ENCODE measurements at places on chromosomes 3 and 15.

DNA sequence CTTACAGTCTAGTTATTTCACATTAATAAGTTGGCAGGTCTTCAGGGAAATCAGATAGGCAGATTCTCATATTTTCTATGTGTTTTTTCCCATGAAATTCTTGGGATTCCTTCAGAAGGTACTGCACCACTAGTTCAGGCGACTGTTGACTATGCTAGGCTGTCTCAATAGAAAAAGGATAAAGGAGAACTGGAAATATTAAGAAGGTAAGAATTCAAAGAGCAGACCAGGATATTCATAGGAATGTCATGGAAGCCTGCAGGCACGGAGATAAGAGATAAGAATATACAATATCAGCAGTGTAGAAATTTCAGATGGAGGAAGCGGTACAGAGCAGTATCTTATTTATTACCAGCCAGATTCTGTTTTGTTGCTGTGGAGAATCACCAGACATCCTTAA, 432.1 kb upstream of the MDFIC2 start:
- DNase-seq: no peak

- no peak for DNase-seq
Observed at GRCh38 chr3:117844676-117845075, 1135.1 kb downstream of the TUSC7 start.

DNA sequence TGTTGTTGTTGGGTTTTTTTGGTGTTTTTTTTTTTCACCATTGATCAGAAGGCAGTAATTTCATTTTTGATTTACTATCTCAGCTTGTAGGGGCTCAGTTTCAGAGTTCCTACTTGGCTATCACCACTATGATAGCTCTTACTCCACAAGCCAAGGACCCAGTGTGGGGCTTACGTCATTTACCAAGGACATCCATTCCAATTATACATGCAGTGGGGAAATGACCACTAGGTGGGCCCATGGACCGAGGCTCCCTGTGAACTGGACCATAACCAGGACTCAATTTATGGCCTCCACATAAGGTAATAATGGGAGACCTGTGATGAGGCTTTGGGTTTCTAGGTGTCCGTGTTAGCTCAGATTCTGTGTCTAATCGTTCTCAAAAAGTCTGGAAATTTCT, 67.5 kb upstream of the CACNA1D start:
- no peak for DNase-seq

GRCh38 chr3:121477589-121477988, 68.2 kb downstream of the POLQ start:
- no peak for DNase-seq

DNA sequence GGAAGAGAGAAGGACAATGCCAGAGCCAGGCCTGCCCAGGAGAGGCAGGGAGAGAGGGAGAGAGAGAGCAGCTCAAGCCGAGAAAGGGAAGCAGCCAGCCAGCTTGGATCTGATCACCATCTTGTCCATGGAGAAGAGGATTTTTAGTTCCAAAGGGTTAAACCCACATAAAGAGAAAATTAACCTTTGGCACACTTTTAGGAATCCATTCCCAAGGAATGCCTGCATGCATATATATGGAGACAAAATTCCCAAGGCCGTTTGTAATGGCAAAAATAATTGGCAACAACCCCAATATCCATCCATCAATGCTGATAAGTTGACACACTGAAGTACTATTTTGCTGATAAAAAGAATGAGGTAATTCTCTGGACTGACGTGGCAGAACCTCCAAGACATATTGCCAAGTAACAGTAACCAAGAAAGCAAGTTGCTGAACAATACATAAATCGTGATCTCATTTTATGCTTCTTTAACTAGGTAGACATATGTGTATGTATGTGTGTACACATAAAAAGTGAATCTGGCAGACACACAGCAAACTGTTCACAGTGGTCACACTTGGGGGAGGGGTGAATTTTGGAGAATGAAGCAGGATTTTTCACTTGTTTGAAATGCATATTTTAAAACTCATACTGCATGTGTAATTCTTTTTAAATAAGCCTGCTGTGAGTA, 7.5 kb upstream of the STRA6 start:
- DNase-seq: no peak

DNA sequence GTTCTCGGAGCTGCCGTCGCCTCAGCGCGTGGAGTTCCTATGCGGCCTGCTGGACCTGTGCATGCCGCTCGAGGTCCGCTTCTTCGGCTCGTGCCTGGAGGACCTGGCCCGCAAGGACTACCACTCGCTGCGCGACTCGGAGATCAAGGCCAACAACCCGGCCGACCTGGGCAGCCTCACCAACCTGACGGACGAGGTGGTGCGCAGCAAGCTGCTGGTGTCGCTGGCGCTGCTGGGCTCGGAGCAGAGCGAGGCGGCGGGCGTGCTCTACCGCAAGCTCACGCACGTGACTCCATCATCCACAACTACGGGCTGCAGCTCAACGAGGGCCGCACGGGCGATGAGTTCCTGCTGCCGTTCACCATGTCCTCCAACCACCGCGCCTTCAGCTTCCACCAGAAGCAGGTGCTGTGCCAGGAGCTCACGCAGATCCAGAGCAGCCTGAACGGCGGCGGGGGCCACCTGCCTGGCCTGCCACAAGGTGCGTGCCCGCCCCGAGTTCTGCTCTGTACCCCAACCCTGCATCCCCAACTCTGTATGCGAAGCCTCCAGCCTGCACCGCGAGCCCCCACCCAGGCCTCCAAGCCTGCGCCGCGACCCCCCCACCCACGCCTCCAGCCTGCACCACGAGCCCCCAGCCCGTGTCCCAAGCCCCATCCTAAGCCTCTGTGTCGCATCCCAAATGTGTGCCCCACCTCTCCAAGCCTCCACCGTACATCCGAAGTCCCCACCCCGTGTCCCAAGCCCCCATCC, 178.2 kb downstream of the OR4M2 start:
- DNase-seq: no peak

GRCh38 chr15:68729789-68730411, 90.8 kb downstream of the ANP32A start:
- DNase-seq: no peak

DNA sequence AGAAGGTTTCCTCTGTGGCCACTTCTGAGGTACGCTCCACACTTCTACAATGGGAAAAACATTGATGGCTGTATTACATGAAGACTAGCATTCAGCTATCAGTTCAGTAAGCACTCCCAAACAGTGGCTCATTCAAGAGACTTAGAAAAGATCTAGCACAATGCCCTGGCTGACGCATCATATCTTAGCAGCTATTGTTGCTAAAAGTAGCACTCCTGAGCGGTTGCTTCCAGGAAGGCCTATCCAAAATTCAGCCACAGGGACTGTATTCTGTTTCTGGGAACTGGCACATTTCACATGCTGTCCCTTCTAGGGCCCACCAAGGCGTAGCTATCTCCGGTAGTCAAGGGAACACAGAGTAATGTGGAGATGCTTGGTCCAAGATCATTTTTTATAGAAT, 21.2 kb upstream of the SPRED1 start:
- no peak for DNase-seq

All from right kidney (tissue), 9 donors.